Aorta (tissue), 5 donors: ENCODE measurements at places on chromosomes 2 and 18. TPM values are rescaled to one million over a fixed set of nuclear protein-coding genes. Genes with fewer than 3 reads are reported as not detected.

Gene DUSP19
- polyA plus RNA-seq, result 3.4 TPM

Gene SERPINB7
- polyA plus RNA-seq, result not detected

Gene RNF152
- 18.1 TPM for polyA plus RNA-seq

- DNase-seq, result no peak
These were observed 124.5 kb upstream of the SH3BP4 start for GRCh38 chr2:234827096-234827860.

Gene RND3
- 17.4 TPM for polyA plus RNA-seq

Gene CENPA
- polyA plus RNA-seq, result not detected

DNA sequence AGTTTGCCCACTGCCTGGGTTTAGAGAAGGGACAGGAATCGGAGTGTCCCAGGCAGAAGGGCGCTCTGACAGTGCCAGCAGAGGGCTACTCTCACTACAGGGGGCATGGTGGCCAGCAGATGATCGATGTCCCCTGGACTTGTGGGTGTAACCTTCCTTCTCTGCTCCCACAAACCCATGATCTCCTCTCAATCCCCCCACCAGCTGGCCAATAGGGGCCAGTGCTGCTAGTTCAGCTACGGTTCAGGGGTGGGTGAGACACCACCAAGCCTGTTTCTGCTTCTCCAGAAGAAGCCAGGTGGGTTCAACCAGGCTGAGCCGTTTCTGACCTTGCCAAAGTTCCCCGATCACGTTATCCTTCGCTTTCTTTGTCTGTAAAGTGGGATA lies 1.3 kb downstream of the NPPC start:
- peak; percentile 53 for DNase-seq

GRCh38 chr2:40823478-40823877 lies 371.6 kb upstream of the SLC8A1 start:
- no peak for DNase-seq

- DNase-seq, result no peak
These were observed 86.8 kb upstream of the PXDN start for GRCh38 chr2:1830936-1831619.

Gene ITGB6
- not detected for polyA plus RNA-seq

- no peak for DNase-seq
These were observed 5.0 kb downstream of the OSBPL6 start for GRCh38 chr2:178199334-178199733.

Gene ZNF892
- 0.64 TPM for polyA plus RNA-seq

Gene FMNL2
- polyA plus RNA-seq, result 10.7 TPM

DNA sequence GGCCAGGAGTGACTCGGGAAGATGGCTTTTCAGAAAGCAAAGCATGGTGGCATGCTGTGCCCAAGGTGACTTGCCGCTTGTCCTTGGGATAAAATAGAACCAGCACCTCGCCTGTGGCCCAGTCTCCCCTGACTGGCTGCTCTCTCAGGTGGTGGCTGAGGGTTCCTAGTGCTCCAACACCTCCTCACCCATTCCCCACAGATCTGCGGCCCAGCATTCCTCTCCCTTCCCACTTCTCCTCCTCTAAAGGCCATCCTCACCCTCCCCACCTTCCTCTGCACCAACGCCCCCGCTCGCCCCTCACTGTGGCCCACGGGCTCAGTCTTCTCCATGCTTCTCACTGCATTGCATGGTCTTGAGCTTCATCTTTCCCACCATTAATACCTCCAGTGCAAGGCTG lies 132.4 kb downstream of the PXDN start:
- DNase-seq, result no peak
